ENCODE measurements at places on chromosomes 11 and 22.

DNA sequence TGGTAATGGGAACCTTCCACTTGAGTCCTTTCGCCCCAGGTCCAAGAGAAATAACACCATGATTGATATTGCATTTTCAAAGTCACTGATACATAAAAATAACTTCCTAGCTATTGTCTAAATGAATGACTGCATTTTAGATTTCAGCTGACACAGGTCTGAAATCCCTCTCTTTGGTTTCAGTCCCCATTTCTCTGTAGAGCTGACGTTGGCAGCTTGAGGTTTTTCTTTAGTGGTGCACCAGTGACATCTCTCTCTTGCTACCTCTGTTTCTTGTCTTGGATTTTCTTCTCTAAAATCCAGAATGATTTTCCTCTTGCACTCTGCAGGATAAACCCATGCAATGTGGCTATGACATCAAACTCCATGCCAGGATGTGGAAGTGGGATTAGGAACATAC is 31.7 kb upstream of the SORL1 start:
- no peak for DNase-seq

- no peak for DNase-seq
These were observed 41.2 kb upstream of the ARL14EP start for GRCh38 chr11:30281476-30282288.

DNA sequence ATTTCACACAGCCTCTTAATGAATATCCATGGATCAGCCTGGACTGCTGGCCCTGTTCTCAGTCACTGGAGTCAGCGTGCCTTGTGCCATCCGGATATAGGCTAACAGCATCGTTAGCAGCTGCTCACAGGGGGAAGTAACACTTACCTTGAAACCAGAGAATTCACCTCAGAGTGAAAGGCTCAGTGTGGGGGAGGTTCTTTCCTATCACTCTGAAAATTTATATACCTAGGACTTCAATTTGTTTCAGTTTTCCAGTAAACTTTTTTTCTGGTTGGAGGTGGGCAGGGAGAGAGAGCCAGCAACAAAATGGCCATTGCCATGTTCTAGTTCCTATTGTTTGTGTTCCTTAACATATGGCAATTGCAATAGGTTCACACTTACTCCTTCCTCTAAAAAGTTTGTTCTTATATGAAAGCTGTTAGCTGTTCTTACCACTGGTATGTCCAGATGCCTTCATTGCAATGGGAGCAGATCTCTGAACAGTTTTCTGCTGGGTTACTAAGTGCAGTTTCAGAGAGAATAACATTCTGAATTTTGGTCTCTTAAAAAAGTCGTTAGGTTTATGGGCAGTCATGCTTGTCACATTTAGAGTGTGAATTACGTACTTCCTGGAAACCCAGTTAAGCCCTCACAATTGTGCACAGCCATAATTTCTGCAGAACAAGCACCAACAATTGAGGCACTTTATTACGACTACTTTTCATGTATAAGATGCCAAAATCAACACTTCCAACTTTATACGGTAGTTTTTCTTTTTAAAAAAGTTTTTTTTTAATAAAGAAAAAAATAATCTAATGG is 247.6 kb downstream of the CADM1 start:
- no peak for DNase-seq

GRCh38 chr11:12968826-12969225 is 40.3 kb upstream of the RASSF10 start:
- no peak for DNase-seq

DNA sequence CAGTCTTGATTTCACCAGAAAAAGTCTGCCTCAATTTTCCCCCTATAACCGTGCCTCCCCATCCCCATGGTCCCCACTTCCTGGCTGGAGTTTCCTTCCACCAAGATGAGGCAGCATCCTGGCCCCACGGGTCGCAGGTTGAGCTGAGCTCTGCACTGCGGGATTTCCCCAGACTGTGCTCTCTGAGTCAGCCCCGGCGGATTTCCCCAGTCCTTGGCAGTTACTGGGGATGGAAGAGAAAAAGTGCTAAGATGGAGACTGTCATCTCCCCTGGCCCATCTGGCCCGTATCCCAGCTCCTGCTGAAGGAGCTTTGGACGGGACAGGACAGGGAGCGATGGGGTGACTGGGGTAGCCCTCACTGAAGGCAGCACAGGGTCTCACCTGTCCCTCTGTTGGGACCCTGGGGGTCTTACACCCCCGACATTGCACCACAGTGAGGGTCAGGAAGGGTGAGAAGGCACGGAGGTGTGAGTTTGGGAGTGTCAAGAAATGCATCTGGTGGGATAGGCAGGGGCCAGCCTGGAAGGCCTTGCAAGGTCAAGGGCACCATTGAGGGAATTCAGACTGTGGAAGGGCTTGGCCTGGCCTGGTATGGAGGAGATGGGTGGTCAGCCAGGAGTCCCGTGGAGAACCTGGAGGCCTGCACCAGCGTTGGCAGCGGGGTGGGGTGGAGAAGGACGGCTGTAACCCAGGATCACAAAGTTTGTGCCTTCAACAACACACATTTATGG is 36.5 kb downstream of the NADSYN1 start:
- no peak for DNase-seq

GRCh38 chr22:26756675-26757293 is 99.4 kb downstream of the MIAT start:
- DNase-seq, result no peak

- DNase-seq, result no peak
These were observed 499.8 kb downstream of the DLG2 start for GRCh38 chr11:85127349-85127748.

GRCh38 chr11:66327171-66328030 is 8.8 kb downstream of the RIN1 start:
- no peak for DNase-seq

GRCh38 chr22:36467042-36467810 is 14.2 kb downstream of the TXN2 start:
- DNase-seq, result no peak

DNA sequence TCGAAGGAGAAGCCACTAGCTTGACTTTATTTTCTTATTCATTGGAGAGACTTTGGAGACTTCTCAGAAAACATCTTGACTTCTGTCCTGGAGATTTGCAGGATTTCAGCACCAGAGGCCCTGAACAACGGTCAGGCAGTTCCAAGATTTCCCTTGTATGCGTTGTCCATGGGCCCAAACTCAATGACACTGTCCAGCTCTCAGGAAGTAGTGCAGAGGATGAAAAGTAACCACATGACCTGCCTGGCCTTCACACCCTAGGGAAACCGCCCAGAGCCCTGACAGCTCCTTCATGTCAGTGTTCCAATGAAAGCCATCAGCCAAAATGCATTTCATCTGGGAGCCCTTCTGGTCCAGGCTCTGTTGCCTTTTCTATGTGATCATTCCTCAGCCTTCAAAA is 214.1 kb downstream of the BLID start:
- no peak for DNase-seq

GRCh38 chr22:28443526-28443876 is 236.1 kb downstream of the TTC28 start:
- DNase-seq, result no peak

GRCh38 chr11:100932474-100933100 is 197.0 kb downstream of the PGR start:
- DNase-seq, result no peak

DNA sequence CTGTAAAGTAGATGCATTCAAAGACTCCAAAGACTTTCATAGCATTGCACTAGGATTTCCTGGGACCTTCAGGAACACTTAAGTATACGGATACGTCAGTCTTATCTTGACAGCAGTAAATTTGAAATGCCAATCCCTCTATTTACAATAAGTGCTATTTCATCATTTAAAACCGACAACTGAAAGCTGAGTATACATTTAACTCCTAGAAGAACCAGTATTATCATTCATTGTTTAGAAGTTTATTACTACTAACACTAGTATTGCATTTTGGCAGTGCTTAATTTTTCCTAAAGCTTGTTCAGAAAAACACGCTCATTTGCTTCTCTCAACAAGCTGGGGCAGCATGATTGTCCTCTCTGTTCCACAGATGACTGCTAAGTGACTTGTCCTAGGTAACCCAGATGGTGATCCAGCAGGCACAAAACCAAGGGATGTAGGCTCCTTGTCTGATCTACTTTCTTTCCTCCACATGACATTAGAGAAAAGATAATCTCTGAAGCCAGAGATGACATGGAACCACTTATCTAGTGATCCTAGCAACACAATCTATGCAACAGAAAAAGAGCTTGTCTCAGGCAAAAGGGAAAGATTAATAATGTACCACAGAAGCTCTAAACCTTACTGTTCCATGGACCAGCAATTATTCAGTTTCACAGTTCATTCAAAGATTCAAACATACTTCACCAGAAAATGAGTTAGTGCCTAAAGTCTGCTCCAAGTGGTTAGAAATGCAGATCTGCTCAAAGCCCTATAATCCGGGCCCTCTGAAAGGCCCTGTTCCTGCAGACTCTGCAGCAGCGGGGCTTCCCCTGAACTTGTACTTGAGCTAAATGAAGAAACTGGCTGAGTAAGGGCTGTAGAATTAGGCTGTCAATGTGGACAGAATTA is 5.2 kb downstream of the MAML2 start:
- DNase-seq, result no peak

GRCh38 chr11:88861618-88862017 is 204.2 kb downstream of the GRM5 start:
- DNase-seq, result no peak

DNA sequence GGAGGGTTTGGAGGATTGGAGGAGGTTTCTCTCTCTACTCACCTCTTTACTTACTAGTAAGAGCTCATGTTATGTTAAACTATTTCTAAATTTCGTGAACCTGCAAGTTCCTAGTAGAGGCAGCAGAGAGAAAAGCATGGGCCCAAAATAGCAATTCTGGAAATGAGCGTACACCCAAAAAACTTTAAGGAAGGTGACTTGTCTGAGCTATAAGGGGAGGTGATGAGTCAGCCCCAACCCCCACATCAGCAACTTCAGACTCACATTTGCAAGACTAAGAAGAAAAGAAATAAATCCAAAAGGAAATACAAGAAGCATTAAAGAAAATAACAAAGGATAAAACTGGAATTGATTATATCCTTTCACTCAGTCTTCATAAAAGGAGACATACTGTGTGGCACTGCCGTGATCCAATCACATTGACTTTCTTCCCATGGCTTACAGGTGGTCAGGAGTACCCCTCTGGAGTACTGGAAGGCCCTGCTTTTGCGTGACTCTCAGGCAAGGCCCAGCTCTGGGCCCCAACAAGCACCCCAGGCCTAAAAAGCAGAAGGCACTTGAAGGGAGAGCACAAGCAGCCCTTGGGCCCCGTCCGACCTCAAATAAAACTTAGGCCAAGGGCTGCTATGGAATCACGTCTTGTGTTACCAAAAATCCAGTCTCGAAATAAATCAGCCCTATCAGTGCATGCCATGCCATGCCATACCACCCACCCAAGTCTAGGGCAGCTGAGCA is 14.3 kb downstream of the PACSIN2 start:
- no peak for DNase-seq

DNA sequence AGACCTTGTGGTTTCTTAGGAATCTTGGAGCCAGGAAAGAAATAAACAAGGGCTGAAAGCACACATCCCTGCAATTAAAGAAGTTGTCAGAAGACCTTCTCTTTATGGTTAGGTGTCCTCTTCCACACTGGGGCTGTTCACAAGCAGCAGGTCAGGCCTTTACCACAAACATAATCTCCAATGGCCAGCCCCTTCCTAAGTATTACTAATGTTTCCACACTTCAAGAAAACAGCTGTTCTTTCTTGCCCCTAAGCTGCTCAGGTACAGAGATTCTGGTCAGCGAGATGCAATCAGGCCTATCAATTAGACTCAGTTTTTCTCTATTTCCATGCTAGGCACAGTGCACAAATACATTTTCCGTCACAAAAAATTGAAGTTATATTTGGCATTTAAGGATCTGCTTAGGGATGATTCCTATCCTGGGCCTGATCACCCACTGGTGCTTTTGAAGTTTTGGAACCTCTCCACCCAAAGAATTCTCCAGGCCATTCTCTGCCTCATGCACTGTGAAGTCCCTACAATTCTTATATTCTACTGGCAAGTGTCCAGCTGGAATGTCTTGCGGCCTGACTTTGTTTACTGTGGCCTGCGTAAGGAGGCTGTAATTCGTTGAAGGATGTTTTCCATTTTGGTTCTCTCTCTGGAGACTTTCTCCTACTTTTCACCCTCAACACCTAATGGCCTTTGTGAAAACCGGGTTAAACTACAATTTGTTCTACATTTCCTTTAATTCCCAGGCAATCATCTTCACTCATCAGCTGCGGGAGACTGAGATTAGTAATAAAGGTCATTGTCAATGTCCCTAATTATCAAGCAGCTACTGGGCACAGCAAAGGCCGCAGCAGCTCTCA is 5.1 kb downstream of the PRAME start:
- no peak for DNase-seq

DNA sequence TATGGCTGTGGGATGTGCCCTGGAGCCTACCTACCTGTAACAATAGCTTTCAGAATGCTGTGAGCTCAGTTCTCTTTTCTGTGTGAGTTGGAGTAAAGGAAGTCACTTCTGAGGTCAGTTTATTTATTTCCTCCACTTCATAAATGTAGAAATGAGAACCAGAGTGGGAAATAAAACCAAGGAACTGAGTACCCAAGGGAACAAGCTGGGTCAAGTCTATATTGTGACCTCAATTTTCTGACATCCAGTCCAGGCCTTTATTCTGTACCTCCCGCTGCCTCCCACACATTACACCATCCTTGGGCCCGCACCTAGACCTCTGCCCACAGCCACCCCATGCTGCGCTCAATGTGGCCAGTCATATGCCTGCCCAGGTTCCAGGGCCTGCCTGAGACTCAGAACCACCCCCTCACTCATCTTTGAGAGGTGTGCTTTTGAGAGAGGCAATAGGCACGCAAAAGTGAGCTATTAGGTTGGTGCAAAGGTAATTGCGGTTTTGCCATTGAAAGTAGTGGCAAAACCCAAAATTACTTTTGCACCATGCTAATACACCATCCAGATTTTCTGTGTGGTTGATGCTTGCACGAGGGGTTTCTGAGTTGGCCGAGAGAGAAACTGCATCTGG is 9.8 kb downstream of the MS4A6E start:
- no peak for DNase-seq

DNA sequence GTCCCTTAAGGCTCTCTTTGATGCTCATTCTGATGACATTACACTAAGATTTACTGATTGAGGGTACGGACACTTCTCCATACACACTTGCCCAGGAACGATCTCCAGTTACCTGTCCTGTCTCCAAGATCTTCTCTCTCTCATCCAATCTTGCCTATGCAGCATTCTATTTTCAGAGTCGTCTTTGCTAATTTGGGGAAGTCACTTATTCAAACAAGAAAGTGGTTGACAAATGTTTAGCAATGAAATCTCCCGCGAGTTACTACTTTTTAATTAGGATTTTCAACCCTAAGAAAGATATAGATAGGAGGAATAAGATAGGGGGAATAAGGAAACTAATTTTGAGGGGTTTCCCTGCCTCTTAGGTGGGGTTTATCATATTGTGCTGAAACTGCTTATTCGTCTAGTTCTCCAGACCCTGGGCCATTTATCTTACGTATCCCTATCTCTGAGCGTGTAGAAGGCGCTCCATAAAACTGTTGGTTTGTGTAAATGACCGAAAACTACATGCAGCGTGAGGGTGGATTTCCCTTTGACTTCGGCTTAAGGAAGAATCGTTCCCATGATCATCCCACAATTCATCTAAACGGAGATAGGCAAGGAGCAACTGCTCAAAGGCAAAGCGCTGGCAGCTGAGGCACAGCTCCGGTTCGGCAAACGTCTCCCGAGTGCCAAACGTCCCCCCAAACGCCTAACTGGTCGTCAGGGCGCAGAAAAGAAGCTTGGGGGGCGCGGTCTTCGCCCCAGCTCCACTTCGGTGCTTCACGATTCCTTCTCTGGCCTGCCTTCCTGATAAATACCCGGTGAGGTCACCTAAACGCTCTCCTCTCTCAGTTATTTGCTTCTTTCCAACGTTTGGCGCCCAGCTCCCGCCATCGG is 804 bp downstream of the APIP start:
- no peak for DNase-seq

All from stimulated activated CD8-positive, alpha-beta memory T cell treated with anti-CD3 and anti-CD28 coated beads, Interleukin-2, amount 100 ng/mL, for 1 hour (primary cell).